ENCODE measurements at places on chromosomes 12 and 14.

DNA sequence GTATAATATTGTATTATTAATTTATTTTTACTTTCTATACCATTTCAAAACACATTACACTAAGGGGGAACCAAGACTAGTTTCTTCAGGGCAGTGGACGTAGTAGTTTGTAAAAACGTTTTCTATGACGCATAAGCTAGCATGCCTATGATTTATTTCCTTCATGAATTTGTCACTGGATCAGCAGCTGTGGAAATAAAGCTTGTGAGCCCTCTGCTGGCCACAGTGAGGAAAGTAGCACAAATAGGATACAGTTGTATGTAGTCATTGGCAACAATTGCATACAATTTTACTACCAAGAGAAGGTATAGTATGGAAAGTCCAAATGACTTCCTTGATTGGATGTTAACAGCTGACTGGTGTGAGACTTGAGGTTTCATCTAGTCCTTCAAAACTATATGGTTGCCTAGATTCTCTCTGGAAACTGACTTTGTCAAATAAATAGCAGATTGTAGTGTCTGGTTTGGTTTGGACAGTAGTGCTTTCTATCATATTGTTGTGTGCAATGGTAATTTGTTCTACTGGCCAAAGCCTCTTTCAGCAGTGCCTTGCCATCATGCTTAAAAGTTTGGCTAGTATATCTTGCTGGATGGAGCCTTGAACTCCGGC lies 24.3 kb upstream of the PLEKHD1 start:
- peak; percentile 91 for DNase-seq

GRCh38 chr14:21694425-21694824 lies 20.8 kb upstream of the OR4E1 start:
- no peak for DNase-seq

DNA sequence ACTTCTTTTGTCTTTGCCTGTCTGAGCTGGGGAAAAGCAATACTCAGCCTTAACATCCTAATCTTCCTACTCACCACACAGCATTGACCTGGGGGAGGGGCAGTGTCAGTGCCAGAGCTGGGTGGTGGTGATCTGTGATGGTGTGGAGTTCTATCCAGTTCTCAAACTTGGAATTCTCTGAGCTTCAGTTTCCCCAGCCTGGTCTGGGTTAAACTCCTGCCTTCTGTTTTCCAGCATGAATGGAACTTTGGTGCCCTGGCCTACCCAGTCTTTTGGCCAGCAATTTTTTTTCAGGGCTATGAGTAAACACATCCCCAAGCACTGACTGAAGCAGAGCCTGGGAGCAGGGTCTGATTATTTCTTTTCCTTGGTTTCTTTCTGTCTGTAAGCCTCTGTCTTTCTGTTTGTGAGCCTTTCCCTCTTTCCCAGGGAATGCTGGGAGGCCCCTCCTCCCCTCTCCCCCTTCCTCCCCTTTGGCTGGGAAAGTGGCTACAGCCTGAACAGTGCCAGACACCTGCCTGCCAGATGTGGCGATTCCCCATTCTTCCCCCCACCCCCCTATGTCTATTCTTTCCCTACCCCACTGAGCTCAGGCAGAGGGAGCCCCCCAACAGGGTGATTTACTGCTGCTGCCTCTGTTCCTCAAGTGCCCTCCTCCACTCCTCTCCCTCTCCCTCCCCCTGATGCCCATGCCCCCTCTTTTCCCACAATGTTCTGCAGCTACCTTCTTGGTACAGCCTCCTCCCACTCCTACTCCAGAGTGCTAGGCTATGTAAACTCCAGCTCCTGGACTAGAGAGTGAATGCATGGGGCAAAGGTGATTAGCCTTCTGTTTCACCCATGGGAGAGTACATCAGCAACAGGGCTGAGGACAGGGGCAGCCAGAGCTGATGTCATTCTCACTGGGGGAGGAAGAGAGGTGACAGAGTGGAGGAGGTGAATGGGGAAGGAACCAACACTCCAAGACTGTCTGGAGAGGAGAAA lies 11.1 kb downstream of the GPR84 start:
- DNase-seq = peak; percentile 36

DNA sequence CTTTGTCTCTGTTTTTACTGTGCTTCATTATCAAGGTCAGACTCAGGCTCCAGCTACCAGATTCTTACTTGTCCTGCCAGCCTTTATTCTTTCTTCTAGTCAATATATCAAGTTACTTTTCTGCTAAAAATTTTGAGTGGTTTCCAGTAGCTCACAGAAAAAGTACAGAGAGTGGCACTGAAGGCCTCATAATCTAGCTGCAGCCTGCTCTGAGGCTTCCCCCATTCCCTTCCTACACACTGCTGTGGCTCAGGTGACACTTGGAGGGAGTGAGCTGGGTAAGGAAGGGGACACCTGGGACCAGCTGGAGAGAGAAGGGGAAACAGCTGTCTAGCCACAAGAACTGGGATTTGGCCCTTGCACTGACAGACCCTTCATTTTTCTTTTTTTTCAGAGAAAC lies 25.4 kb downstream of the TTC6 start:
- DNase-seq = no peak

- no peak for DNase-seq
These were observed 289.8 kb upstream of the RTL1 start for GRCh38 chr14:101193106-101193844.

- DNase-seq = no peak
These were observed 53.0 kb downstream of the TBC1D30 start for GRCh38 chr12:64877363-64878004.
